Tongue (tissue), 3 donors: ENCODE measurements at places on chromosomes 11 and 22. TPM values are rescaled to one million over a fixed set of nuclear protein-coding genes. Genes with fewer than 3 reads are reported as not detected.
A peak's percentile ranks its signal among the peaks of the same experiment; 100 is the strongest.

The BATF2 gene
- total RNA-seq, result 0.21 TPM

The CD3E gene
- total RNA-seq, result not detected

The NCF4 gene
- 5.7 TPM for total RNA-seq

The A4GALT gene
- total RNA-seq, result 24.1 TPM

The CNTF gene
- total RNA-seq, result 1.1 TPM

The AQP11 gene
- total RNA-seq, result 1.4 TPM

The IFITM2 gene
- total RNA-seq, result 9.7 TPM

DNA sequence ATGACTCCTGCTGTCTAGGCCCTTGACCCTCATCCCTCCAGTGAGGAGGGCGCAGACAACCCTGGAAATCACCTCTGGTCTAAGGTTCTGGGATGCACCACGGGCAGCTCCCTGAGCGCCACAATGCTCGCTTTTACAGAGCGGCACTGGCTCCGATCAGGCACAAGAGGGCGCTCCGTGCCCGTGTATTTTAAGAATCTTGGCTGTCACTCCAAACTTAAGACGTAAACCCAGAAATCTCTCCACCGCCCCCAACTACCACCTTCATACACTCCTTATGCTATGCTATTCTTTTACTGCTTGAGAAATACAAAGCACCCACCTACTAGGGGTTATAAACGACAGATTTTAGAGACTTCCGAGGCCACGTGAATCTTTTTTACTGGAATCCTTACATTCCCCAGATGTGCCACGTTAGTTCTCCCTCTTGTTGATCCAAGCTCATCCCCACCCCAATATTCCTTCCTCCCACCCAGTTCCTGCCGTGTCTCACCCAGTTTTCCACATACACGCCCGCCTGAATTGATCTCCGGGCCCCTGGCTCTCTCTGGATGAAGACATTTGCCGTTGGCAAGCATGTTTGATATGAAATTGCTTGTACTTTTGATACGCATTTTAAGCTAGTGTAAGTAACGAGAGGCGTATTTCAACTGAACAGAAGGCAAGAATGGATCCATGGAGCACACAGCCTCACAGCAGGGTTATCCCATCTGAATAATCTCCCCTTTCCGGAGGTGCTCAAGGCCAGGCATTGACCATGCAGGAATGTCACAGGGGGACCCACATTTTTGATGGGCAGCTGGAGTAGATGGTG, 453.5 kb downstream of the OPCML start:
- peak; percentile 65 for DNase-seq

GRCh38 chr11:118790357-118791110, 430 bp downstream of the DDX6 start:
- peak; percentile 85 for DNase-seq

GRCh38 chr11:61914471-61915171, 2.7 kb downstream of the RAB3IL1 start:
- no peak for DNase-seq

GRCh38 chr11:105929084-105929955, 92.7 kb downstream of the MSANTD4 start:
- DNase-seq, result no peak

DNA sequence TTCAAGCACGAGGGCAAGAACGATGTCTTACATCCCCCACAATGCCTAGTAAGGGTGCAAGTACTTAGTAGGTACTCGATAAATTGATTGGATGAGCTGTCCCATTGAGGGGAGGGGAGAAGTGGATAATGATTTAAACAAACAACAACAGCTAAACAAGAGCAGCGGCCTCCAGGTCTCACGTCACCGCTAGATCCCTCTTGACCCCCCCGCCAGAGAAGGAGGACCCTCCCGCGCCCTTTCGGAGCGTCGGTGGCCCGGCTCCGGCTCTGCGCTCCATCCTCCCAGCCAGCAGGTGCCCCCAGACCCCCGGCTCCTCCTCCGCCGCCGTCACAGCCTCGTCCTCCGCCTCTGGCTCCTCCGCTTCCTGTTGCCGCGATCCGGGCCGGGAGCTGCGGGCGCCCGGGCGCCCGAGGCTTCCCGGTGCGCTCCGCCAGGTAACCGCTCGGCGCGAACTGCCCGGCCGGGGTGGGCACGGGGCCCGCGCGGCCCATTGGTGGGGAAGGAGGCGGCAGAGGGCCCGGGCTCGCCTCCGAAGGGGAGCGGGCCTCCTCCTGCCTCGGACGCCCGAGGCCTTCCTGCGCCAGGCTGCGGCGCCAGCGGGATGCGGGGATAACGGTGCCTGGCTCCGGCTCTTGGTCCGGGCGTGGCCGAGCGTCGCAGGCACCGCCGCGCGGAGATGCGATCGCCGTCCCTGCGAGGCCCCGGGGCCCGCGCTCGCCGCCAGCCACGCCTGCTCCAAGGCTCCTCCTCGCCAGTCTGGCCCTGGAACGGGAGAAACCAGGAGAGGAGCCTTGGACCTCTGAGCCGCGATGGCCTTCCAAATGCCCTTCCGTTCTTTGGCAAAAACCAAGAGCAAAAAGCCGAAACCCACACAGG, at the start of gene TLCD5:
Gene TLCD5 (plus strand): TSS at position 368 of the 879 bp plus-strand sequence. CDS start 2,143 bp downstream, outside the sequence.
- DNase-seq, result peak; percentile 89

DNA sequence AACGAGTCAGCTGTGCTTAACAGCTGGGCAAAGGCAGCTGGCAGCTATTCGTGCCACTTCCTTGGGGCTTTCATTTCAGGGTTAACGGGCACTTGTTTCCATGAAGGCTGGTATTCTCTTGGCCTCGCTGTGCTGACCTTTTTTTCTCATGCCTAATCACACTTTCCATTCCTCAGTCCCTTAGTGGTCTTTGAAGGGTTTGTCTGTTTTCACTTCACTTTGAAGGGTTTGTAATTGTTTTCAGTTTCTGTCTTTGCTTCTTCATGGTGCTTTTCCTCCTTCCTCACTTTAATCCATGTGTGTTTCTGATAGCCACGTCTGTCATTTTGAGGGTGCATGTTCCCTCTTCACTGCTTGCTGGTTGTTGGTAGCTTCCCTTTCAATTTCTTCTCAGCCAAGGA, 24.6 kb downstream of the PPIL2 start:
- DNase-seq, result peak; percentile 84

DNA sequence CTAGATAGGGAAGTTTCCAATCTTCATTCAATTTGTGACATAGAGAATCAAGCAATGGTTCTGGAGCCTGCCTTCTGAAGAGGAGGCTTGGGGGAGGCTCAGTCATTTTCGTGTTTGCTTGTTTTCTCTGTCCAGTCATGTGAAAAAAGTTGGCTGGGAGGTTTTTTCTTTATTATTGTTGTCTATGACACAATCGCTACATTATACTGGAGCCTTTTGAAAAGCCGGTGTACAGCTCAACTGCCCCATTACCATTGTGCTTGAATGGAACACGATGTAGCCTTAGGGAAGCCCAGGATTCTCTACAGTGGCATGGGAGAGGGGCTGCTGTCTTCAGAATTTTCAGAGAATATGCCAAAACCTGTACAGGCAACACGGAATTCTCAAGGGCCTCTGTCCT, 57.9 kb upstream of the NCAM1 start:
- DNase-seq, result no peak

- no peak for DNase-seq
Measured at GRCh38 chr22:28581016-28581415, 98.6 kb downstream of the TTC28 start.

DNA sequence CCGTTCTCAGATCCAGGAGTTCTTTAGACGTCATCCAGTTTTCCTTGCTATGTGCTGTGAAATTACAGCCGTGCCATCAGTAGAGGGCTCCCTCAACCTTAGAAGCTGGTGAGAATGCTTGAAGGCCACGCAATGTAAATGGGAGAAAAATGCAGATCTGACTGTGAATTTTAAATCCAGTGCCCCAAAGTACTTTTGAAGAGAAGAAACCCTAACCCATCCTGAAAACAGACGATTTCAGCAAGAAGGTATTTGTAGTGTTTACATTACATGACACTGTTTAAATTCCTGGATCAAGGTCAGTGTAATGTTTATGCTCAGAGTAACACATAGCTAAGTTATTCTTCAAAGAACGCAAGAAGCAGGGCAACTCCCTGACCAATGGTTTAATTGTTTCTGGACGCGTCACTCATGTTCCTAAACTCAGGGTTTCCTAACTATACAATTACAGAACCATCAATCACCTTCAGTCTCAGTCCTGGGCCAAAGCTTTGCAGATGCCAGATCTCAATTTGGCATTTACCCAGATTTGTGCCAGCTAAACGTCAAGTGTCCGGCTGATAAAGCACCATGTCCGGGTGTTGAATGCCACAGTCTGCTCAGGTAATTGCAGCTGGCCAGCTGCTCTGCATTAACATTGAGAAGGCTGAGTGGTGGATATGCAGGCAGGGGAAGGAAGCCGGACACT, 38.2 kb downstream of the ADAMTS8 start:
- DNase-seq, result peak; percentile 84
